ENCODE measurements at places on chromosomes 2 and 18. TPM values are rescaled to one million over a fixed set of nuclear protein-coding genes. Genes with fewer than 3 reads are reported as not detected.

DNA sequence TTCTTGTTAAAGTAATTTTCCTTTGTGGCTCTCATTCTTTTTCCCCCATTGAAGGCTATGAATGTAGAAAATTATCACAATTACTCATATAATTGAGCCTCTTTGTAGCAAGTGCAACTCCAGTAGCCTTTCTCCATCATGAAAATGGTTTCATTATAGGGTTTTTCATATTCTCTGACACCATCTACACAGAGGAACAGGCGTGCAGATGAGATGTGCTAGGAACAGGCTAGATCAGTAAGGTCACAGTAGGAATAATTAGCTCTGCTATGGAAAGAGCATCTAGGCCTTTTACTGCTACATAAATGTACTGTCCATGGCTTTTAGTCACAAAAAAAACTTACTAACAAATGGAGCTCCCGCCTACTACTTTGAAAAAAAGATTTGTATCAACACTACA is 12.6 kb upstream of the DLX1 start:
- DNase-seq = no peak

DNA sequence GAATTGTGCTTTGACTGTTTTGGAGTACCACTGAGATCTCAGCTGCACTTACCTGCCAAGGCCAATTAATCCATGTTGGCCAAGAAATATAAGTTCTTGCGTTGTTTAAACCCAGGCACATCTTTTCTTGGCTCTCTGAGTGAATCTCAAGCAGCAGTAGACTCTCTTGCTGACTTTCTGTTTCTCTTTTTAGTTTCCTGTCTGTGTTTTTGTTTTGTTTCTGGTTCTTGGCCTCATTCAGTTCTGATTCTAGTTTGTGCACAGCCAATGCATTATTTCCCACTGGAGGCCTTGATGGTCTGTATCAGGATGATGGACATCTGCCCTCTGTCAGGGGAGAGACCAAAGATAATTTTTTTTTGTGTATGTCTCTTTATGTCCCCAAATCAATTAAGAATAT is 379.4 kb downstream of the CDH2 start:
- DNase-seq = no peak

GRCh38 chr2:41886145-41886664 is 161.6 kb upstream of the PKDCC start:
- DNase-seq = no peak

DNA sequence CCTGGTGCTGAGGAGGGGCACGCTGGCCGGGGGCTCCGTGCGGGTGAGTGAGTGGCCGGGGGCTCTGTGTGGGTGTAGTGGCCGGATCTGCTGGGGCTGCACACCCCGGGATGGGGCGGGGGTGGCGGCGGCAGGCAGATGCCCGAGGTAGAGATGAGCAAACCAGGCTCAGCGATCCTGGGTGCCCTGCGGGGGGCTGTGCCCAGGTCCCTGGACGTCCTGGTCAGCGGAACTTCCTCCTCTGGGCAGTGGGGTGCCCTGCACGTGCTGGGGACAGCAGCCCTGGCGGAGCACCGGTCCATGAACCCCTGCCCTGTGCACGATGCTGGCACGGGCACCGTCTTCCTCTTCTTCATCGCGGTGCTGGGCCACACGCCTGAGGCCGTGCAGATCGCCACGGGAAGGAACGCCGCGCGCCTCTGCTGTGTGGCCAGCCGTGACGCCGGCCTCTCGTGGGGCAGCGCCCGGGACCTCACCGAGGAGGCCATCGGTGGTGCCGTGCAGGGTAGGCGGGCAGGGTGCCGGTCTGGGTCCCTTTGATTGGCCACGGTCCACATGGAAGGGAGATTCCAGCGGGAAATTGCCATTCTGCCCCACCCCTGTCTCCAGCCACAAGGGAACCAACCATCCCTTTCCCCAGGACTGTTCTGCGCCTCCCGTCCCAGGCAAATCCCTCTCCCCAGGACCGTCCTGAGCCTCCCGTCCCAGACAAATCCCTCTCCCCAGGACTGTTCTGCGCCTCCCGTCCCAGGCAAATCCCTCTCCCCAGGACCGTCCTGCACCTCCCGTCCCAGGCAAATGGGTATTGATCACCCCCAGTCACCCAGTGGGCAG is 5.9 kb downstream of the NEU4 start:
- no peak for DNase-seq

DNA sequence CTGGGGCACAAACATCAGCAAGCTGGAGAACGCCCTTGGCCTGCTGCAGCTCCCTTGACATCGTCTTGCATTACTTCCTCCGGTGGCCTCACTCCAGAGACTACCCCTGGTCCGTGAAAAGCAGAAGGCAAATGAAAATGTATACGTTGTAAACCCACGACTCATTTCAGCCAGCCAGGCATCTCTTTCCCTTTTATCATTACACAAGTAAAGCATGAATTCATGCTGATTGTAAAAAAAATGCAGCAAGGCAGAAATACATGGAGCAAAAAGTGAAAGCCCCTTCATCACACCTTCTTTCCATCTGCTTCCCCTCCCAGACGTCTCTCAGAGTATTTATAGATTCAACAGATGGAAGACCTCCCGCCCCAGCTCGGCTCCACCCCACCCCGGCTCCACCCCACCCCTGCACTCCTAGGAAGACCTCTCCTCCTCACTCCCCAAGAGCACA is 41.6 kb upstream of the RALBP1 start:
- DNase-seq = peak; percentile 18

DNA sequence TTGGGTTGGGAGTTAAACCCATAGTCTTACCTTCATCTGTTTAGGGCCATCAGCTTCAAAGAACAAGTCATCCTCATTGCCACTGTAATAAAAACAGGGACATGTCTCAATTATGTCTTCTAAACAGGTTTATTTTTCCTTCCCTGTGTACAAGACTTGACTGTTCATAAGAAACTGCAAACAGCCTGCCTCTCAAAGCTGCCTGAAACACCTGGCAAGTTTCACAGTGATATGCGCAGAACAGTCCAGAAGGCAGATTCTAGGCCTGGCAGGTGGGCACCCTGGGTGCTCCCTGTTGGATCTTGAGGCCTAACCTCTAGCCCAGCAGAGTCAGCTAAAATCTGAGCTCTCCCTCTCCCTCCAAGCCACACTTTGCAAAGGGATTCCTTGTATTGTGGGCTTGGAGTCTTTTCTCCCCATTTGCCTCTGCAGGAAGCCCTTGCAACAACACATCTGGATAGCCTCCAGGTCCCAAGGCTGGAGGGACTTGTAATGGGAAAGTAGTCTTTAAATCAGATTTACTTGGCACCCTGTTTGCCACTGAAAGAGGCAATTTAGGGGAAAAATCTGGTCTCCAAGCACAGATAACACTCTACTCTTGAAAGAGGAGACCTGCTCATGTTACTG is 930 bp downstream of the IL1B start:
- no peak for DNase-seq

- peak; percentile 50 for DNase-seq
Observed at GRCh38 chr2:108637304-108637669, 82.0 kb upstream of the RANBP2 start.

DNA sequence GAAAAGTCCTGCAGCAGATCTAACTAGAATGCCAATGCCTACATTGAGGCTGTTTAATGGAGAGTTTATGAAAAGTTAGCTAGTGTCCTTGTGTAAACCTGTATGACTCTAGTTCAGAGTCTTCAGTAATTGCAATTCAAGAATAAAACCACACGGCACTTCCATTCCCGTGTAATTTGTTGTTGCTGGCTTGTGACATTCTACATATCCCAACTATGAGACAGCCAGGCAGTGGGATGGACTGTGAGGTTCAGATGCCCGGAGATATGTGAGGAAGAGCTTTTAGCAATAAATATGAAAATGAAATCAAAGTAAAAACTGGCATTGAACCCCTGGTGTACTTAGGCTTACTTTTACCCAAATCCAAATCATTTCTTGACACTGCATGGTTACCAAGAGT is 263.4 kb downstream of the NEDD4L start:
- DNase-seq = no peak

GRCh38 chr18:50097702-50098101 is 97.2 kb downstream of the MYO5B start:
- DNase-seq = no peak

- DNase-seq = no peak
Observed at GRCh38 chr2:16201848-16202247, 261.5 kb downstream of the MYCN start.

- DNase-seq = no peak
Observed at GRCh38 chr2:223046470-223047040, 5.4 kb upstream of the KCNE4 start.

DNA sequence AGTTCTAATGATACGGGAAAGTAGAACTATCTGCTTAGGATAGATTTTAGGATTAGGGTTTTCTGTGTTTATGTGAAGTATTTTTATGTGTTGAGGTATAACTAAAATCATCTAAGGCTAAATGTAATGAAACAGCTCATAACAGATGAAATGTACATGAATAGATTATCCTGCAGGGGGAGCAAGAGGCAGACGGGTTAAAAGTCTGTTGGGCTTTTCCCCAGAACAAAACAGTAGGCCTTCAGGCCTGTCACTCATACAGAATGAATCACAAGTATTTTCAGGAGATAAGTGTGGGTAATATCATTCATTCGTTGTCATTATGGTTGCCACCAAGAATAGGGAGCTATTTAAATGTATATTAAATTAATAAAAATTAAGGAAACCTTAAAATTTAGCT is 107.9 kb upstream of the IL1R2 start:
- no peak for DNase-seq

DNA sequence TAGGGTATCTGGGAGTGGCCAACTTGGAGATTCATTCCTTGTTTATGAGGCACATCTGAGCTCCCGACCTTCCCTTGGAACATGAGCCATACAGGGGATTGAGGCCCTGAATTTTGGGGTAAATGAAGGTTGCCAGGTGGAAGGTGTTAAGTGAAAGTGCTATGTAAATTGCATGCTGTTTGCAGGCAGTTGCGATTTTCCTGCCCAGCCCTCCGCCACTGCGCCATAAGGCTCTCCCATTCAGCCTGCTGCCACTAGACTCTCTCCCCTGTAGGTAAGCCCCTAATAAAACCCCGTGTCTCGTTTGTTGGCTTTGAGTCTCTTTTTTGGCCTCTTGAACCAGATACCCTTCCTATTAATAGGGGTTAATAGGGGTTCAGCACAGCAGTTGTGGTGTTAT is 33.8 kb downstream of the PCARE start:
- no peak for DNase-seq

GRCh38 chr2:197274937-197275336 is 35.6 kb downstream of the ANKRD44 start:
- DNase-seq = no peak

DNA sequence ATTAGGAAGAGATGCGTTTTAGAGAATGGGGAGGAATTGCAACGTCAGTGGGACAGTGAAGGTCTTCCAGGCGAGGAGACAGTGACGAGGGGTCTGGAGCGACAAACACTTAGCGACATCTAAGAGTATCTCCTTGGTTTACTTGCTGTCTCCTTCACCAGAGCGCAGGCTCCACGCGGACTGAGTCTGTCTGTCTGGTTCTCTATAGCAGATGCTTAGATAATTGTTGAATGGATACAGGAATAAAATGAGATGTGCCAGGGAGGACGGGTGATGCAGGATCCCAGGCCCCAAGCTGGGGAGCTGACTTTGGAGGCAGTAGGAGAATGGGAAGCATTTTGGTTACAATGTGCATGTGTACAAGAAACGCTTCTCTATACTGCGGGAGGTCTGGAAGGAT is 56.9 kb upstream of the SMAD7 start:
- no peak for DNase-seq

DNA sequence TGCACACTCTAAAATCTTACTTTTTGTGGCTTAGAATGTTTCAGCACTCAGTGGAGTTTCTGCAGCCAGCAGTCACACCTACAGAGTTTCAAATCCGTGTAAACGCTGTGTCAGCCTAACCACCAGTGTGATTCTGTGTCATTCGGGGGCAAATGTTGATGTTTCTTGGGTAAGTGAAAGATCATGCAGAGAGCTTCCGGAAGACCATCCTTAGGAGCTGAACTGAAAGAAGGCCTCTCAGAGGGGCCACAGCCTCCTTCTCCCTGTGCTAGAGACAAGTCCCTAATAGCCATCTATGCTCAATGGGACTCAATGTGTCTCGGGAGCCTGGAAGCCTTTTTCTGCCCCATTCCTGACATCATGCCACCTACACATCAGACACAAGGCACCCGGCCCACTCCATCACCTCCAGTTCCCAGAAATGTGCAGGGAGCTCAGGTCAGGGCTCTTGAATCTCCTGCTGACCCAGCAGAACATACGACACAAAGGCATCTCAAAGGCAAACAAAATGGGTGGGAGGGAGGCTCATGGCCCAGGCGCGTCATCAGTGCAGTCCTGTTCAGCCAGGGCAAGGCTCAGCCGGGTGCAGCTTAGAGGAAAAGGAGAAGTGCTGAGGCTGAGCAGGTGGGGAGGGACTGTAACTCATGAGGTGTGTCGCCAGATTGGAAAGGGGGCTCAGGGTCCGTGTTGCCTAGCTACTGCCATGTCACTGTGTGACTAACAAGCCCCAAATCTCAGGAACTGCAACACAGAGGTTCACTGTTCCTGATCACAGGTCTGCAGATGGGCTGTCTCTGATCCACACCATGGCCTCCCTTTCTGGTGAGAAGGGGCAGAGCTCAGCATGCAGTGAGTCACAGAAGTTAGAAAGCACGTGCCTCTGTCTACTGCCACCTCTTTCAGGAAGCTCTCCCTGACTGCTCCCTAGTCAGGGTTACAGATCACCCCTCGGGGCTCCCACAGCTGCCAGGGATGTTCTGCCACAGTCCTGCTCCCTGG is 82.0 kb downstream of the SMAD7 start:
- DNase-seq = no peak

GRCh38 chr2:191688934-191689695 is 11.2 kb downstream of the NABP1 start:
- no peak for DNase-seq

GRCh38 chr18:56373601-56374000 is 264.8 kb downstream of the TXNL1 start:
- DNase-seq = no peak

GRCh38 chr2:130185896-130186295 is 3.8 kb downstream of the MZT2B start:
- DNase-seq = no peak

- DNase-seq = no peak
Observed at GRCh38 chr2:32671885-32672533, 44.2 kb downstream of the TTC27 start.

- DNase-seq = no peak
Observed at GRCh38 chr2:180949896-180950295, 30.5 kb upstream of the UBE2E3 start.

- peak; percentile 70 for DNase-seq
Observed at GRCh38 chr2:85433511-85434089, 15.1 kb downstream of the SH2D6 start.

GALNT14 gene
- total RNA-seq = 10.2 TPM

ANTXR1 gene
- total RNA-seq = 8.2 TPM

MAL gene
- not detected for total RNA-seq

HRH4 gene
- total RNA-seq = not detected

PCGF1 gene
- total RNA-seq = 8.2 TPM

HOXD1 gene
- not detected for total RNA-seq

TCF23 gene
- total RNA-seq = not detected

SCG2 gene
- total RNA-seq = 138 TPM

RPIA gene
- total RNA-seq = 10.2 TPM

TCF7L1 gene
- total RNA-seq = 0.41 TPM

TNS1 gene
- total RNA-seq = 3.7 TPM

NETO1 gene
- 44.4 TPM for total RNA-seq

PTCD3 gene
- total RNA-seq = 77.0 TPM
